ENCODE measurements at places on chromosomes 16 and 17.
A peak's percentile ranks its signal among the peaks of the same experiment; 100 is the strongest.

GRCh38 chr17:62892061-62892675, 73.9 kb upstream of the TANC2 start:
- DNase-seq, result no peak

- DNase-seq, result no peak
Observed at GRCh38 chr17:30318155-30318554, 15.7 kb downstream of the TMIGD1 start.

DNA sequence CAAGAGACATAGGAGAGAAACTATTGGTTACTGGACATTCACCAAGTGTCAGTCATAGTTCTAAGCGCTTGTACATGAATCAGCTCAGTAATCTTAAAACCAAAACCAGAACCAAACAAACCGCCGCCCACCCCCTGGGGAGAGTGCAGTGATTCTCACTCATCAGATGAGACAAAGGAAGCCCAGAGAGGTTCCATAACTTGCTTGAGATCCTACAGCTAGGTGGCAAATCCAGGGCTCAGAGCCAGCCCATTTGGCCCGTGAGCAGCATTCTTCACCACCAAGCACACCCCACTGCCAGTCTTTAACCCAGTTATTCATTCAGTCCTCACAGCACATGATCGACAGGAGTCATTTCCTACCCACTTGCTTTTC, 37.2 kb upstream of the RGS9 start:
- peak; percentile 61 for DNase-seq

DNA sequence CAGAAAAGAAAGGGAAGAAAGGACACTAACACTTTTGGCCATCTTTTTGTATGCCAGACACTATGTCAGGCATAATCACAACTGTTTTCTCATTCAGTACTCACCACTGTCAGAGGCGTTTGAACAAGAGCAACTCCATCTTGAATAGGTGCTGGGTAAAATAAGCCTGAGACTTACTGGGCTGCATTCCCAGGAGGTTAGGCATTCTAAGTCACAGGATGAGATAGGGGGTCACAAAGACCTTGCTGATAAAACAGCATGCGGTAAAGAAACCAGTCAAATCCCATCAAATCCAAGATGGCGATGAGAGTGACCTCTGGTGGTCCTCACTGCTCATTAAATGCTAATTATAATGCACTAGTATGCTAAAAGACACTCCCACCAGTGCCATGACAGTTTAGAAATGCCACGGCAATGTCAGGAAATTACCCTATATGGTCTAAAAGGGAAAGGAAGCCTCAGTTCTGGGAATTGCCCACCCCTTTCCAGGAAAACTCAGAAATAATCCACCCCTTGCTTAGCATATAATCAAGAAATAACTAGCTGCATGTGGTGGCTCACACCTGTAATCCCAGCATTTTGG, 14.9 kb upstream of the LYRM9 start:
- DNase-seq, result no peak

DNA sequence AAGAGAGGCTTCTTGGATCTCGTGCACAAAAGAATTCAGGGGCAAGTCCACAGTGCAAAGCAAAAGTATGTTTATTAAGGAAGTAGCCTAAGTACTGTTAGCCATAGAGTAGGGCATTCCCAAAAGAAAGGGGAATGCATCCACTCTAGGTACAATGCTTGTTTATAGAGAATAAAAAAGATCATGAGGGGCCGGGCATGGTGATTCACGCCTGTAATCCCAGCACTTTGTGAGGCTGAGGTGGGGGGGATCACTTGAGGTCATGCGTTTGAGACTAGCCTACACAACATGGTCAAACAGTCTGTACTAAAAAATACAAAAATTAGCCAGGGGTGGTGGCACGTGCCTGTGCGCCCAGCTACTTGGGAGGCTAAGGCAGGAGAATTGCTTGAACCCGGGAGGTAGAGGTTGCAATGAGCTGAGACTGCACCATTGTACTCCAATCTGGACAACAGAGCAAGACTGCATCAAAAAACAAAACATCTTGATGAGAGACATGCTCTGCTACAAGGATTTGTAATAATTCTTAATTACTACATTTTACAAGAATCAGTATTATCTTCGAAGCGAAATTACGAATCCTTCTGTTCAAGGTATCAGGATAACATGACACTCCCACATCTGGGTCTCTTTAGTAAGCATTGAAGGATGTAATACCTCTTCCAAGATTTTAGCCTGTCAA, 191.6 kb downstream of the CPPED1 start:
- DNase-seq, result no peak

GRCh38 chr17:41655611-41656111, 31.3 kb upstream of the KRT17 start:
- DNase-seq, result peak; percentile 94

Measured in transverse colon (tissue), 4 donors.